ENCODE measurements at places on chromosomes 13 and 19.

GRCh38 chr13:50123002-50123401 lies 107.8 kb downstream of the KCNRG start:
- DNase-seq, result no peak

DNA sequence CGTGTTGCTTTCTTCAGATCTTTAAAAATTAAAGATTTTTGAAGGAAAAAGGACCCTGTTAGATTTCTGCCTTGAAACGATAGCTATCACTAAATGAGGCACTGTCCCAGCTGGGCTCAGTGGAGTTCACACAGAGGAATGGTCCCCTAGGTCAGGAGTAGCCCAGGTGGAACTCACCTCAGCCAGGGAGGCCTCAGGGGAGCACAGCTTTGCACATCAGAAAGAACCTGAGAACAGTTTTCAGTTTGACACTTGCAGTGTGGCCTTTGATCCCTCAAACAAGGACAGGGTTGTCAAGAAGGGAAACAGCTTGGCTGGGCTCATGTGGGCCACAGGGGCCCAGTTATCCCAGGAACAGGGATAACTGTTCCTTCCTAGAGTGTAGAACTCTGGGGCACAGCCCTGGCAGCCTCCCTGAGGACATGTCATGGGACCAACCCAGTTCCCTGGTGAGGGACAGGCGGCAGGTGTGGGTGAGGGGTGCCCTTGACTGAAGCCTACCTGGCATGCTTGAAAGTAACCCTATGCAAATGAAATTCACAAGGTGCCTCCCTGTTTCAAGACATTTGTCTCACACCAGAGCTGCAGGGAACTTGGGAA lies 59.4 kb downstream of the CHST8 start:
- no peak for DNase-seq

DNA sequence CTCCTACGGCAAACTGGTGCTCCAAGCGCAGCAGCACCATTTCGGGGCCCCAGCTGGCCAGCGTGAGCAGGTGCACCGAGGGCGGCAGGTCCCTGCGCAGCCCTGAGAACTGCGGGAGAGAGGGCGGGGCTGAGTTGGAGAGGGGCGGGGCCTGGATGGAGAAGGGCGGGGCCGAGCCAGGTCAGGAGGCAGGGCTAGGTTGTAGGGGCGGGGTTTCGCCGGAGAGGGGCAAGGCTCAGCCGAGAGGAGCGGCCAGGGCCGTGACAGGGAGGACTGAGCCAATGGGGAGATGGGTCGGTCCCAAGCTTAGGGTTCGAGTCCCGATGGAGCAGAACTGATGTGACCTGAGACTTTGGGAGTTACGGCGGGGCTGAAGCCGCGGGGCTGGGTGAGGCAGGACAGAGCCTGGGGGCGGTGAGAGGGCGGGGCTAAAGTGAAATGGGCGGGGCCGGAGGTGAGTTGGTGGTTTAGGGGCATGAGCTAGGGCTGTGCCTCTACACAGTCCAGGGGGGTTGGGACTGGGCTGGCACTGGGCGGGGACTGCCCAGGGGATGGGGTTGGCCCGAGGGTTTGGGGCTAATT lies 19.0 kb downstream of the MAN2B1 start:
- peak; percentile 42 for DNase-seq

DNA sequence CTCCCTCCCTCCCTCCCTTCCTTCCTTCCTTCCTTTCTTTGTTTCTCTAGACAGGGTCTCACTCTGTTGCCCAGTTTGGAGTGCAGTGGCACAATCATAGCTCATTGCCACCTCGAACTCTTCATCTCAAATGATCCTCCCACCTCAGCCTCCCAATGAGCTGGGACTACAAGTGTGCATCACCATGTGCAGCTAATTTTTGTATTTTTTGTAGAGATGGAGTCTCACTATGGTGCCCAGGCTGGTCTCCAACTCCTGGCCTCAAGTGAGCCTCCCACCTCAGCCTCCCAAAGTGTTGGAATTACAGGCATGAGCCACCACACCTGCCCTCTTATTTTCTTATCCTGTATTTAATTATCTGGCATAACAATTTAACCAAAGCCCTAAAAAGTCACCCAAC lies 4.4 kb downstream of the UPK1A start:
- no peak for DNase-seq

- DNase-seq, result no peak
Measured at GRCh38 chr13:95209109-95209508, 92.1 kb downstream of the ABCC4 start.

DNA sequence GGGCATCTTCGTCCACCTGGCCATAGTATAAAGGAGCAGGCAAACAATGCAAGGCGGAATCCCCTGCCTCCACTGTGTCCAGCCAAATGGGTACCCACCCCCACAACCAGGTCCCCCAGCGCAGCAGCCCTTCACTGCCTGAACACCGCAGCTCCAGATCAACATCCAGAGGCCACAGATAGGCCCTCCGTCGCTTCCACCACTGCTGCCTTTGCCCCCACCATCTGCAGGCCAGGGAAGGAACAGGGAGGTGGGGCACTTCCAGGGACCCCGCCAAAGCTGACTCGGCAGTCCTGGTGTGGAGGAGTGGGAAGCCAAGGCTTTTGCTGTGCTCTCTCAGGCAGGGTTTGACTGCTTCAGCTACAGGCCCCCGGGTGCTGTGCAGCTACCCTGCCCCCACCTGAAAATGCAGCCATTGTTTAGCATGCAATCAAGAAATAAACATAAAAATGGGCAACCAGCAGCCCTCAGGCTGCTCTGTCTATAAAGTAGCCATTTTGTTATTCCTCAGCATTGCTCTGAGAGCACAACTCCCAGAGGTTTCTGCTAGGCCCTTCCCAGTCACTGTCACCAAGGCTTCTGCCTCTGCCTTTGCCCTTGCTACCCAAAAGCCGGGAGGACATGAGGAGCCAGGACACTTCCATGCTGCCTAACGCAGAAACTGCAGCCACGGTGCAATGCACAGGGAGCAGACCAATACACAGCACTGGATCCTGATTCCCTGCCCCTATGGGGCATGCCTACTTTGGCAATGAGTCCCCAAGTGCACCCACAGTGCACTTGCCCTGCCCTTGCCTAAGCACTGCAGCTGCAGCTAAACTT lies 733.2 kb upstream of the KLHL1 start:
- DNase-seq, result no peak

GRCh38 chr19:56839652-56840450 lies 675 bp downstream of the PEG3 start:
- DNase-seq, result no peak

DNA sequence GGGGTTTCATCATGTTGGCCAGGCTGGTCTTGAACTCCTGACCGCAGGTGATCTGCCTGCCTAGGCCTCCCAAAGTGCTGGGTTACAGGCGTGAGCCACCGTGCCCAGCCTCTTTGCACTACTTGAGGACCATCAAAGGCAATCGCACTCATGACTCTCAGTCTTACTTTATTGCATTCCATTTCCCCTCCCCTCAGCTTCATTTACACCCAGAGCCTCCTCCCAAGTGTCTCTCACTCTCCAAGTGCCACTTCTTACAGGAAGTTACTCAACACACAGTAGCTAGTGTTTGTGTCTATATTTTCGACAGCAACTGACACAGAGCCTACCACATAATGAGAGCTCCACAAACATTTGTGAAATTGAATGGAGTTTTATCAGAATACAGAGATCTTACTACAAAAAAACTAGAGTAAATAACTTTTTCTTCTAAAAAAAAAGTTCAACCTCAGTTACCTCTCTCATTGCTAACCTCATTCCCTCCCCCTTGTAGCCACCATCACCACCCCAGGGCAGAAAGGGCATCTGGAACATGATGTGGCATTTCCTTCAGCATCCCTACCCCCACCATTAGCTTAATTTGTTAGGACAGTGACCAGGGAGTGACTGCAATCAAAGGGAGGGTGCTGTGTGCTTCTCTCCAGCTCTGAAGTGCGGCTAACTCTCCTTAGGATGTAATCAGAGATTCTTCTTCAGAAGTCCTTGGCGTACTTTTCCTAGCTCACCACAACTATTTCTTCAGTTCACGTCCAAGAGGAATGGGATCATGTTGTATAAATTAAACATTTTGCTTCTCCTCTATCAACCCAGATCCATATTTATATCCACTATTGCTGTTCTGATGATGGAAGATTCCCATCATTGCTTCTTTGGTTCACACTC lies 17.0 kb upstream of the RUBCNL start:
- DNase-seq, result no peak

GRCh38 chr13:46171217-46171616 lies 10.8 kb downstream of the LCP1 start:
- no peak for DNase-seq

GRCh38 chr13:77563111-77563510 lies 27.6 kb downstream of the SCEL start:
- DNase-seq, result no peak

GRCh38 chr13:42384265-42384664 lies 112.3 kb downstream of the AKAP11 start:
- no peak for DNase-seq

GRCh38 chr19:377801-378581 lies 31.0 kb downstream of the C2CD4C start:
- DNase-seq, result no peak

GRCh38 chr19:28859811-28860210 lies 353.1 kb downstream of the UQCRFS1 start:
- DNase-seq, result no peak

DNA sequence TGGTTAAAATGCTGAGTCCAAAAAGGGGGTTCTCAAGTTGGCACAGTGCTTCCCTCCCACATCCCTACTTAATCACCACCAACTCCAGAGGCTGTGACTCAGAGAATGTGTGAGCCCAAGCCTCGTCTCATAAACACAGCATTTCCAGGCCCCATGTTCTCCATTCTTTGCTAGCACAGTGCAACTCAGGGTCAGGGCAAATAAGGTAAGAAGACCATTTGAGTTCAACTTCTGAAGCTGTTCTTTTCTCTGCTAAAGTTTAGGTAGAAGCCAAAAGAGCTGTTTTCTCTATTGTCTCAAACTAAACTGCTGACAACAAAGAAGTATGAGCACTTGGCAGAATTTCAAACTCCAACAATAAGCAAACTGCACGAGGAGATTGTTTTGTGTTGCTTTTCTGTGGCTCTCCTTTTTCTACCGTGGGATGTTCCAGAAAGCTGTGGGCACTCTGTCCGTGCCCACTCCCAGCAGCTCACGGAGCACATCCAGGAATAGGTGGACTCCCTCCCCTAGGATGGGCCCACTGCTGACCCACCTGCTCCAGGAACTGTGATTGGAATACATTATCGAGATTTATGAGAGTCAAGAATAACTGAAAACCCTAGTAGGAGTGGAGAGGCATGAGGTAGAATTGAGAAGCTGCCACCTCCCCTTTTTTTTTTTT lies 494.3 kb downstream of the COG6 start:
- no peak for DNase-seq

DNA sequence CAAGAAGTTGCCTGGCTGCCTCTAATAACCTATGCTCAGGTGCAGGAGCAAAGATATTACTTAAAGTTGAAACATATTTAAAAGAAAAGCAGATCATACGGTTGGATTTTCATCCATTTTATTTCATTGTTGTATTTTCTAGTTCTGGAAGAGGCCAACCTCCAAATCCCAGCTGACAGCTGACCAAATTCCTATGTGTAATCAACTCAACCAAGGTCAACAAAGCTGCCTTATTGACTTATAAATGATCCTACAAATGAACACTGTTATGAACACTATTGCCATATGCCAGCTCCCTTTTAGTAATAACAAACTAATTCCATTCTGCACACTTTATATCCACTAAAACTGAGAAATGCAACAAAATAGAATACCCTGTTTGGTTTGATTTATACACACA lies 1537.4 kb downstream of the SLITRK1 start:
- no peak for DNase-seq

GRCh38 chr19:31955061-31955460 lies 390.3 kb upstream of the ZNF507 start:
- no peak for DNase-seq

DNA sequence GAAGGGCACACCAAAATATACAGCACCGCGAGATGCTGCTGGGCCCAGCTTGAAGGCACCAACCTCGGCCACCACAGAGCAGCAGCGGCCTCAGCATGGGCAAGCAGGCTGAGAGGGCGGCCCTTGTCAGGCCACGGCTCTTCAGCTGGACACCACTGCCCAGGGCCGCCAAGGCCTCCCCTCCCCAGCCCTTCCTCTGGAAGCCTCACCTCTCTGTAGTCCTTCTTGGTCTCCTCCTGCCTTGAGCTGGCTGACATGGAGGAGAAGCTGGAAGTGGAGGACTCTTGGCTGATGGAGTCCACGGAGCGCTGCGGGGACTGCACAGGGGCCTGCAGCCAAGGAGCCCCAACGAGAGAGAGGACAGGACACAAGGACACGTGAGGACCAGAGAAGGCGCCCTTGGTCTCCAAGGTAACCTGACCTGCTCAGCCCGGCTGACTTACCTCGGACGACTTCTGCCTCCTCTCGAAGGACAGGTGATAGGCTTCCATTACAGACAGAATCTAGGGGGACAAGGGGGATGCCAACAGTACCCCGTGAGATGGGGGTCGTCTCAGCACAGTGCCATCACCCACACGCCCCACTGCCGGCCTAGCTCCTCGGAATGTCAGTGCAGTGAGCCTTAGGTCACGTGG lies 38.2 kb downstream of the PDCD5 start:
- DNase-seq, result no peak

DNA sequence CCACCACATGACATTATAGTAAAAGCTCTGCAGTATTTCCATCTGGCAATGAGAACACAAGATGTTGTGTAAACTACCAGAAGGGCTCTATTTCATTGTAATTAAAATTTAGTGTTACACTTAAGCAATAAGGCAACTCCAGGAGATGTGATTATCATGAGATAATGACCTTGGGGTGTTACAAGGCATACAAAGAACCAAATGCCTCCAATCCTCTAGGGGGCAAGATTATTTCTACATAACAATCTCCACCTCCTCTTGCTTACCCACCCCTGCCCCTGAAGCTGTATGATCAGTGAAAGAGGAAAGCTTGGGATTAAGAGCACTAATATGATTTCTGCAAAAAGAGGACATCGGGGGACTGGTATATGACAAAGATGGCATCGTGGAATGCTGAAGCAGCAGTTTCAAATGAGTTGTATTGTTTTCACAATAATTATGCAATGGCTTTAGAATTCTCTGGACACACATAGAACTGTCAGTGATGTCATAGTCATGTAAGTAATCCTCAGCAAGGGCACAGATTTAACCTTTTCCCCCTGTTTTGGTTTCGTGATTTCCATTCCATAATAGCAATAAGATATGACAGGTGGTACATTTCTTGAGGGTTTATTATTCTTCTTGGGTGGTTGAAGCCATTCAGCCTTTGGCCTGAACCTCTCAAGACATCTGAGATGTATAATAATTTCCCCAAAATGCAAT lies 295.3 kb downstream of the MZT1 start:
- DNase-seq, result no peak

GRCh38 chr13:111531505-111531904 lies 211.1 kb downstream of the TEX29 start:
- DNase-seq, result no peak

- no peak for DNase-seq
Measured at GRCh38 chr13:58960888-58961287, 1202.8 kb downstream of the DIAPH3 start.

- DNase-seq, result no peak
Measured at GRCh38 chr19:45322744-45323281, at the start of gene CKM. TSS of gene CKM (minus strand) at chr19:45322875. CDS start at chr19:45319713, 3,162 bp downstream.

DNA sequence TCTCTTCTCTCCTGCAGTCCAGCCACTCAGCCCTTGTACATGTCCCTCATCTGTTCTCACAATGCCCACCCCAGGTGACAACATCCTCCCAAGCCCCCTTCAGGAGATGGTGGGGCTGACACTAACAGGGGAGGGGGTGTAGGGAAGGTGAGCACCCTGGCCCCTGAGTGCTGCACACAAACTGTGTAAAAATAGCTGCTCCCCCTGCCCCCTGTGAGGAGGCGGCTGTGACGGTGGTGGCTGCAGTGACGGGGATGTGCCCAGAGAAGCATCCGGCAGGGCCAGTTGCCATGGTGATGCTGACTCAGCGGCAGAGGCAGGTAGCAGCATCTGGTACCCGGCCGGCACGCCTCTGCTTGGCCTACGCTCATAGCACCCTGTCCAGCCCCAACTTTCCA lies 13.0 kb upstream of the JUND start:
- no peak for DNase-seq
